Activated T-cell treated with anti-CD3 and anti-CD28 coated beads, Interleukin-2, amount 50 U/mL, for 48 hours (primary cell): ENCODE measurements at places on chromosomes 16 and 17.

- no peak for DNase-seq
Observed at GRCh38 chr17:70100983-70101382, 26.0 kb downstream of the KCNJ16 start.

GRCh38 chr16:10987361-10988163 is 43.2 kb downstream of the CLEC16A start:
- DNase-seq: no peak

GRCh38 chr16:55042556-55043432 is 112.1 kb downstream of the IRX5 start:
- no peak for DNase-seq

- DNase-seq: no peak
Observed at GRCh38 chr17:34562387-34562786, 17.0 kb upstream of the TMEM132E start.

- DNase-seq: no peak
Observed at GRCh38 chr16:4574919-4575705, 19.0 kb downstream of the C16orf96 start.

GRCh38 chr17:13813347-13814240 is 211.9 kb upstream of the HS3ST3A1 start:
- no peak for DNase-seq

GRCh38 chr16:55367866-55368603 is 44.0 kb downstream of the IRX6 start:
- DNase-seq: no peak

DNA sequence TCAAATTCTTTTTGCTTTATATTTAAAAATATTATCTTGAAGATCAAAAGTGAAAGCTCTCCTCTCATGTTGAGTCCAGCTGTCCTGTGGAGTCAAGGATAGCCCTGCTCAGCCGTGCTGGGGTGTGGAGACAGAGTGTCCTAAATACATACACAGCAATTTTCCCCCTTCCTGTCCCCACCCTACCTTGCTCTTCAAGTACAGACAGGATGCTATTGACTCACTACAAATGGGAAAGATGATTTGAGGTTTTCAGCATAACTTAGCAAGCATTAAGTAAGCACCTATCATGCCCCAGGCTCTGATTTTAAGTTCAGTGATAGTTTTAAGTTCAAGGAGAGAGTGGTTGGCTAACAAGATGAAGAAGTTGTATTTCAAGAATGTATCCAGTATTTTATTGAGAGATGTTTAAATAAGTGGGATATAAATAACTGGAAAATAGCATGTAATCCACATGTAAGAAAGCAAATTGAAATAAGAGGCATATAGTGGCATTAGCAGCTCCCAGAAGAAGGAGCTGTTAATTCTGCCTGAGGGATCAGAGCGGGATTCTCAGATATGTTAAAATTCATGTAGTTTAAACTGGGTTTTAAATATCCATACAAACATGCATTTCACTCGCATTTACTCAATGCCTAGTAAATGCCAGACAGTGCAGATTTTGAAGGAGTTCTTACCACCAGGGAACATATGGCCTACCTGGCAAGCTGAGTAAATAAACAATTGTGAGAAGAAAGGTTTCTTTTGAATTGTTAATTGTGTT is 183.5 kb upstream of the ANKFN1 start:
- no peak for DNase-seq

DNA sequence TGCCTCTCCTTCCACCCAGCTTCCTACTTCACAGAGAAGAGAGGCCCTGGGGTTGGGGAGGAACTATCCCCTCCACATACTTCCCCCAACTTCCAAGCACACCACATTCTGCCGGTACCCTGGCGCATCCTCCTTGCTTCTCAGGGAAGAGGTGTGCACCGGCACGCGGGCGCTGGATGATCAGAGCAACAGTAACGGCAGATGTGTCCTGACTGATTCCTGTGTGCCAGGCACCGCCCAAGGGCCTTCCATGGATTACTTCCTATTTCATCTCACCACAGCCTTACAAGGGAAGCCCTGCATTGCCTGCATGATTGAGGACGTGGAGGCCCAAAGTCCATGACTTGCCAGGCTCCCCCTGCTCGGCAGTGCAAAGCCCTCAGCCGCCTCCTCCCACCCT is 21.1 kb upstream of the MLKL start:
- DNase-seq: no peak

- DNase-seq: no peak
Observed at GRCh38 chr17:2351269-2351668, 14.0 kb downstream of the SGSM2 start.

- no peak for DNase-seq
Observed at GRCh38 chr16:86091976-86092375, 193.0 kb downstream of the IRF8 start.

DNA sequence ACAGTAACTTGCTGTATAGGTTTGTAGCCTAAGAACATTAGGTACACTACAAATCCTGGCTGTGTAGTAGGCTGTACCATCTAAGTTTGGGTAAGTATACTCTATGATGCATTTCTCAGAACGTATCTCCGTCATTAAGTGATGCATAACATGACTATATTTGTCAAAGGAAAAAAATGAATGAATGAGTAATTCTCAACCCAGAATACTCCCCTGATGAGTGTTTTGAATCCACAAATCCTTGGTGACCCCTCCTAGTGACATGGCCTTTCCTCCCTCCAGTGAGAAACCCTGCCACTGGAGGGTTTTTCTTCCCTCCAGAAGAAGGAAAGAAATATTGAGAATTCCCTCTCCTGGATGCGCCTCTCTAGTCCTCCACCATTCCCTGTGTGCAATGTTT is 24.0 kb upstream of the SALL1 start:
- no peak for DNase-seq

GRCh38 chr17:67139289-67139688 is 94.9 kb downstream of the CACNG1 start:
- DNase-seq: no peak

- no peak for DNase-seq
Observed at GRCh38 chr17:27810902-27811557, 10.7 kb upstream of the NOS2 start.

GRCh38 chr16:65959983-65960382 is 406.5 kb upstream of the CDH5 start:
- no peak for DNase-seq

DNA sequence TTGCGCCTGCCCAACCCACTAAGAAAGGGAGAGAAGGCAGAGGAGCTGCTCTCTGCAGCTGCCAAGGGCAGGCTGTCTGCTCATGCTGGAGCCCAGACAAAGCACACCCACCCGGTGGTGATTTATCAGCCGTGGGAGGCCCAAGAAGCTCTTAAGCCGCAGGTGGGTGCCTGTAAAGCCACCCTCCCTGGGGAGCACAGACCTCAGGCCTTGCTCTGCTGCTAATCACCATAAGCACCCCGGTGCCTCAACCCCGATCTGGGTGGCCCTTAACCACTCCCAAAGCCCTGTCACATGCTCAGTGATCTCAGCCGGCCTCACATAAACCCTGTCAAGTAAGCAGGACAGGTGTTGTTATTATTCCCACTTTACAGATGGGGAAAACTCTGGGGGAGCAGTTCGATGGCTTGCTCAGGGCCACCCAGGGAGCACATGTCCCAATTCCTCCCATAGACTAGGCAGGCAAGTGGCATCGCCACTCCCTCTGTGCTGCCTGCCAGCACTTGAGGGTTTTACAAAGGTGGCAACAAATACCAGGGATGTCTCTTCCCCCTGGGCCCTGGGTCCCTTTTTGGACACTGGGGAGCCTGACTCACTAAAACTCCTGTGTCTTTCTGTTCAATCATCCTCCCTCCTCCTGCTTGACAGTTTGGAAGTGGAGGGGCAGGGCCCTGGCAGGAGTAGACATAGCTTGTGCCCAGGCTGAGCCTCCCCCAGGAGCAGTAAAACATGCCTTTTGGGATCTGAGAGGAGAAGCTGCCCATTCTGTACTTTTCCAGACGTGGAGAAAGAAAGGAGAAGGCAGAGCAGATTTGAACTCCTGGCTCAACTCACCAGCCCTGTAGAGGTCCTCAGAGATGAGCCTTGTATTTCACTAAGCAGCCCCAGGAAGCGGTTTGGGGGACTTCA is 299.3 kb downstream of the SOX9 start:
- no peak for DNase-seq

- no peak for DNase-seq
Observed at GRCh38 chr16:12236589-12236988, 260.1 kb downstream of the SNX29 start.

DNA sequence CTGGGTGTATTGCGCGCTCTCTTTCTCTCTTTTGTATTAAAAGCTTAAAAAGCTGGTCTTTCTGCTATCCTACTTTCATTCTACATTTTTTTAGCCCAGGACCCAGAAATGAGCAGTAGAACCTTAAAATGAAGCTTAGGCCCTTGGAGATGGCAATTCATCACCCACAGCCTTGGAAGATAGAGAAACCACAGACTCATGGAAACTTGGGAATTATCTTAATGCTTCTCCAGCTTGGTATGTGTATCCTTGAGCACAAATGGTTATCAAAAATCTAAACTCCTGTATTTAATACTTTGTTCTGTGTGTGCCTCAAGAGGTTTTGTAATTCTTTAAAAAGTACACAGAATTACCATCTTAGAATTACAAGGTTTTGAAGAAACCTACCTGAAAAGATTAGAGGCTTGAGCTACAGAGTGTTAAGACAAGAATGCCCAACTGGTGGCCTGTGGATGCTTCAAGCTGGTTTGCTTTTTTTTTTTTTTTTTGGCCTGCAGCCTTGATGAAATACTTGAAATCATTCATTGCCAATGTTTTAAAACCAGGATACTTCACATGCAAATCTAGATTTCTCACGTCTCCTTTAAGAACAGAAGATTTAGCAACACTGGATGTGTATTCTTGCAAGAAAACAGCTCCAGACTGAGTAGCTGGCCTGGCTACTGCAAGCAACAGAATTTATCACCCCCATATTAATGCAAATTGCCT is 105.0 kb downstream of the XYLT1 start:
- DNase-seq: no peak

DNA sequence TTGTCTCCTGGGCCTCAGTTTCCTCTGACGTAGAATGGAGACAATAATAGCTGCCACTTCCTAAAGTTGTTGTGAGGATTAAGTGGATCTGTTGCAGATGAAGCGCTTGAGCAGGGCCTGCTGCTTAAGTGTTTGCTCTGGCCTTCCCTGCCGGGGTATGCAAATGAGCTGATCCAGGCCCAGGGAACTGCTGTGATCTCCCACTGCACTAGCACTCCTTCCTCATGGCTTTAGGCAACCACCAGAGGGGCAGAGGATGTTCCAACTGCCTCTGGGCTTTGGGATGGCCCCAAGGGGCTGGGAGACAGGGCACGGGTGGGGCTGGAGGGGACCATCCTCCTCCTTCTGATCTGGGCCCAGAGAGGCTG is 6.2 kb downstream of the SBK1 start:
- no peak for DNase-seq

- DNase-seq: no peak
Observed at GRCh38 chr16:29990034-29990433, 5.4 kb downstream of the HIRIP3 start.

DNA sequence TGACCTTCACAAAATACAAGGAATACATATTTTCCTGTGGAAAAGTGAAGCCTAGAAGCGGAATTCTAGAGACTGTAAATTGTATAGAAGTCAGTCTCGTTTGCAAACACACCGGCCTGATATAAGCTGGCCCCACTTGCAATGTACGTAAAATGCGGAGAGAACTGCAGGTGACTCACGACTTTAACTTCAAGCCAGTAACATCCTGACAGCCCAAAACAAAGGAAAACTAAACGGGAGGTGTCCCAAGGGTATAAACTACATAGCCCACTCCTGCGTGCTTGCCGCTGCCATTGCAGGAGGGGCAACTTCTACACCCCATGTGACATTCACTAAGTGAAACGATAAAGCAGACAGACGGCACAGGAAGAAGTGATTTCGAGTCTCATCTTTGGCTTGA is 101.6 kb downstream of the CYTH1 start:
- DNase-seq: no peak

DNA sequence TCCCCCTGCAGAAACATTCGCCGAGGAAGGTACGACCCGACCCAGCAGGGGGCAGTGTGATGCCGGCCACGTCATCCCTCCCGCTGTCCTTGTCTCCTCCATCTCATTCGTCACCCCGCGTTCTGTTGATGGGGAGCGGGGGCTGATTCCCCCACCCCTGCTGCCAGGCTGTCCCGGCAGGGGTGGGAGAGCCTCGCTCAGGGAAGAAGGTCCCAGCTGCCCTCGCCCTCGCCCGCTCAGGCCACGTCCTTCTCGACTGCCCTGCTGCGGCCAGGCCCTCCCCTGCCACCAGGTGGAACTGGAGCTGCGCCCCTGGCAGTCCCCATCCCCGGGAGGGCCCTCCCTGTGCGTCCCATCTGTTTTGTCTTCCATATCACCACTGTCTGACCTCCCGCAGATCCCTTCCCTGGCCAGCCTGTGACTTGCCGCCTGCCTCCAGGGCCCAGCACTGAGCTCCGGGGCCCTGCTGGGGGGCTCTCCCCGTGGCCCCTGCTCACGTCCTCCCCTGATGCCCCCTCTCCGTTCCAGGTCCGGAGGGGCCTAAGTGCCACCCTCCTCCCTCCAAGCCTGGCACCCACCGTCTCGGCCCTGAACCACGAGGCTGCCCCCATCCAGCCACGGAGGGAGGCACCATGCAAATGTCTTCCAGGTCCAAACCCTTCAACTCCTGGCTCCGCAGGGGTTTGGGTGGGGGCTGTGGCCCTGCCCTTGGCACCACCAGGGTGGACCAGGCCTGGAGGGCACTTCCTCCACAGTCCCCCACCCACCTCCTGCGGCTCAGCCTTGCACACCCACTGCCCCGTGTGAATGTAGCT is 20.6 kb downstream of the ADAM11 start:
- peak; percentile 88 for DNase-seq

- DNase-seq: peak; percentile 77
Observed at GRCh38 chr16:84062734-84063640, 20.4 kb upstream of the SLC38A8 start.

- DNase-seq: peak; percentile 50
Observed at GRCh38 chr16:24036614-24037013, 200.8 kb downstream of the PRKCB start.

DNA sequence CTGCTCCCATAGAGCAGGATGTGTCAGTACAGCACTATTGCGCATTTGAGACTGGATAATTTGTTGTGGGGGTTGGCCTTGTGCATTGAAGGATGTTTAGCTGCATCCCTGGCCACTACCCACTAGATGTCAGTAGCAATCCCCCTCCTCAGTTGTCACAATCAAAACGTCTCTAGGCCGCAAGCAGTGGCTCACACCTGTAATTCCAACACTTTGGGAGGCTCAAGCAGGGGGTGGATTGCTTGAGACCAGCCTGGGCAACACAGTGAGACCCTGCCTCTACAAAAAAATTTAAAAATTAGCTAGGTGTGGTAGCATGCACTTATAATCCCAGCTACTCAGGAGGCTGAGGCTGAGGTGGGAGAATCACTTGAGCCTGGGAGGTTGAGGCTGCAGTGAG is 48.4 kb downstream of the CENPV start:
- no peak for DNase-seq

- no peak for DNase-seq
Observed at GRCh38 chr17:64066716-64067115, 46.3 kb upstream of the ICAM2 start.

DNA sequence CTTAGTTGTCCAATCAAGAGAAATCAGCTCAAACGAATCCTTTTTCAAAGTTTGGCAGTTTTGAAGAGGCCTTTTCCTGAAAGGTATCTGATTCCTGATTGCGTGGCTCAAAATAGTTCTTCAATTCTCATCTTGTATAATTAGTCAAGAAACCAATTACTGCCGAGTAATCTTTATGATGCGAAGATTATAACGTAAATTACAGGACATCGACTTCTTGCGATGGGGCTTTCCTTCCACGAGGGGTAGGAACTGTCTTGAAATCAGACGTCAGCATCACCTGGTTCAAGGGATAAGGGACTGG is 644 bp upstream of the ARL2BP start:
- DNase-seq: no peak

GRCh38 chr17:32488177-32488542 is 1.4 kb downstream of the CDK5R1 start:
- DNase-seq: peak; percentile 26

GRCh38 chr17:79496422-79497005 is 114.3 kb downstream of the RBFOX3 start:
- no peak for DNase-seq
